Activated CD4-positive, alpha-beta T cell treated with anti-CD3 and anti-CD28 coated beads, Interleukin-2, amount 50 U/mL, for 4 hours (primary cell): ENCODE measurements at places on chromosomes 4 and X.

DNA sequence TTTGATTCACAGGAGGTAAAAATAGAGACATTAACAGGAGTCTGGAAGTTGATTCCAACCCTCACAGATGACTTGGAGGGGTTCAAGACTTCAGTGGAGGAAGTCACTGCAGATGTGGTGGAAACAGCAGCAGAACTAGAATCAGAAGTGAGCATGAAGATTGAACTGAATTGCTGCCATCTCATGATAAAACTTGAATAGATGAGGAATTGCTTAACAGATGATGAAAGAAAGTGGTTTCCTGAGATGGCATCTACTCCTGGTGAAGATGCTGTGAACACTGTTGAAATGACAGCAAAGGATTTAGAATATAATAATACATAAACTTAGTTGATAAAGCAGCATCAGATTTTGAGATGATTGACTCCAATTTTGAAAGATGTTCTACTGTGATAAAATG lies 76.5 kb downstream of the RELL1 start:
- no peak for DNase-seq

- DNase-seq: no peak
Measured at GRCh38 chr4:67366311-67366861, 178.9 kb downstream of the CENPC start.

DNA sequence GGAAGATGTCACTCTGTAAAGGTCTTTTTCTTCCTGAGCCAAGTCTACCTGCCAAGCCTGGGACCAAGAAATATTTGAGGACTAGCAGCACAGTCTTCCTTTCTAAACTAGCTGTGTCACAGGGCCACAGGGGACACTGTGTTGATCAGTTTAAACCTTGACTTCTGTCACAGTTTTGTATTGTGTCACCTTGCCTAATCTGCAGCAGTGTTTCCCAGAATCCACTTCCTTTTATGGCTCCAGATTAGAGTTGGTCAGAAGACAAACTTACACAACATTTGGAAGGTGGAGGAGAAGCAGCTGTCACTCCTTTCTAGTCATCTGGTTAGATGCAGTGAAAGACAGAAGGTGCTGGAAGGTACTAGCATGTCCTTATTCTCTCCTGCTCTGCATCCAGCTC lies 143.1 kb upstream of the BCOR start:
- DNase-seq: no peak

DNA sequence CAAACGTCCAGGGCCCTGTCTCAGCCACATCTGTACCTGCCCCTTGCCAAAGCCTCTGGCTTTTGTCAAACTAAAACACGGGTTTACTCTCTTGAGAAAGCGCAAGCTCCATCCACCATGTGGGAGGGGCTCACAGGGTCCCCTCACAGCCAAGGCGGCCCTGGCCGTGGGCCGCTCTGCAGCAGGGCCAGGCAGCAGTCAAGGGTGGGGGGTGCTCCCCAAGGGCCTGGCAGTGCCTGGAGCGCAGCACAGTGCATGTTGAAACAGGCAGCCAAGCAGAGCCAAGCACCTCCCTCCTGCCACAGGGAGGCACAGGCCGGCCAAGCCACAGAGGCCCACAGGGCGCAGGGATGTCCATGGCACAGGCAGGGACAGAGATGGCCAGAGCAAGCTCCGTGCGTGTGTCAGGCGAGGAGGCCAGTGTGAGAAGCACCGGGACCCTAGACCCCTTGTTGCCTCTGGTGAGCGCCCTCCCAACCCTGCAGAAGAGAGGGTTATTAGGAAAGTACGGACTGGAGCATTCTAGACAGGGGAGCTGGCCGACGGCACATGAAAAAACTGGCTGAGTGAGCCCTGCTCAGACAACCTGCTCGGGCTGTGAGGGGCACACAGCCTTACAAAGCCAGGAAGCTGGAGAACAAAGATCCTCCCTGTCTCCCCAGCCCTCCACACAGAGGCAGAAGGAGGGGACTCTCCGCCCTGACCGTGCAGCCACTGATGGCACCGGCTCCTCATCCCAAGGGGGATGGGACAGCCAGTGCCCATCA lies 39.0 kb downstream of the FAM53A start:
- DNase-seq: no peak

DNA sequence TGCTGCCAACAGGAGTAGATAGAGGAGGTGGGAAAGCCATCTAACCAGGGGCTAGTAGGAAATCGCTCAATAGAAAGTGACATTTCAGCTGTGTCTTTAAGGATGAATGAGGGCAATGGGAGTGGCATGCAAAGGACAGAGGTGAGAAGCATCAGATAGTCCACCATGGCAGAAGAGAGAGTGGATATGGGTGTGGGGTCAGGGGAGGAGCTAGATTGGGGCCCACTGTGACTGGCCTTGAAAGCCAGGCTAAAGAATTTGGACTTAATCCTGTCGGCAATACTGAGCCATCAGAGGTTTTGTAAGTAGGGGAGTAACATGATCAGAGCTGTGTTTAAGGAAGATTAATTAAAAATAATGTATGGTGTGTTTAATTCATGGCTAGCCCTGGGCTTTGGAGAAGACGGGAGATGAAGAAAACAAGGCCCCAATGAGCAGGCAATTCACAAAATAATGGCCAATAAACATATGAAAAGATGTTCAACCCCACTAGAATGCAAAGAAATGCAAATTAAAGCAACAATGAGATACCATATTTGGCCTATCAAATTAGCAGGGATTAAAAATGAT lies 98.1 kb upstream of the PJA1 start:
- DNase-seq: no peak

DNA sequence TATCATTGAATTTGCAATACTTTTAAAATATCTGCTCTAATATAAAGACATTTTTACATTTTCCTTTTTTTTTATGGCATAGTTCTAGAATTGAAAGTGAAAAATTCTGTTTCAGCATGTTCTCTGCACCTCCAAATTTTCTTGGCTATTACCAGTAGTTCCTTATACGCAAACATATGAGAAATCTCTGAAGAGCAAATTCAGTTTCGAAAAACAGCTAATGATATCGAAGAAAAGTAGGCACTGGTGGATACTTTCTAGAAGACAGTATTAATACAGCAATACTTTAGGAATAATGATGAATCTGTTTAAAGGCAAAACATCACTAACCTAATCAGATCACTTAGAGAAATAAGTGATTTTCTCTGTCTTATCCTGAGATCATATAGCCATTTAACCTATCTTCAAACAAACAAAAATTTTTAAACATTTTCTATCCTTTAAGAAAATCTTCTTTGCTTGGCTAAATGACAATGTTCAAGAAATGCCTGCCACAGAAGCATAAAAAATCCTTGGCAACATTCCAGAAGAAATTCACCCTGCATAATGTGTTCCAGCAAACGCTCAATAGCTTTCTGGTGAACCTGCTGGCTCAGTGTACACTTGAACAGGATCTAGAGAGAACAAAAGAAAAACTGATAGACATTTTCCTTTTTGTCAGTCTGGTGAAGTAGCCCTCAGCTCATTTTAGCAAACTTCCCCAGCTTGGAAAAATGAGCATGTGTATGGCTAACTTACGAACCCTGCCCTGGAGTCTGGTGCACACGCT lies 51.2 kb upstream of the KLF3 start:
- DNase-seq: no peak
